ENCODE measurements at places on chromosomes 3 and 15.

- no peak for DNase-seq
Observed at GRCh38 chr3:63945558-63946096, 33.4 kb upstream of the SCAANT1 start.

DNA sequence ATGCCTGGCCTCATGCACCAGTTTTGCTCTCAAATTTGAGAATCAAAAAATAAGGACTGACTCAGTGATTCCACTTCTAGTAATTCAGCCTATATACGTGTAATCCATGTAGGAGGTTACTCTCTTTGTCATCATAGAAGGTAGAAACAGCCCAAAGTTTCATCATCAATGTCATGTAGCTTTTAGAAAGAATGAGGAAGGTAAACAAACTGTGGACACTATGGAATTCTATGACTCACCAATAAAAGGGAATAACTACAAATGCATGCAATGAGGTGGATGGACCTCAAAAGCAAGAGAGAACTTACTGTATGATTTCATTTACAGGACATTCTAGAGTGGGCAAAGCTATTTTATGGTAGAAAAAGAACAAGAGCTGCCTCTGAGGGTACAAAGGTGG lies 93.2 kb upstream of the LRIG1 start:
- no peak for DNase-seq

- no peak for DNase-seq
Observed at GRCh38 chr15:59313641-59314332, 58.9 kb downstream of the MYO1E start.

GRCh38 chr3:99872923-99873254 lies 55.2 kb downstream of the CMSS1 start:
- no peak for DNase-seq

GRCh38 chr3:179970746-179971145 lies 66.0 kb downstream of the PEX5L start:
- no peak for DNase-seq

All from hematopoietic multipotent progenitor cell treated with erythropoietin and hydrocortisone succinate and interleukin-3 and kit ligand, for 8 days (in vitro differentiated cells).